ENCODE measurements at places on chromosomes 4 and X.

GRCh38 chr4:17309567-17310268 is 202.2 kb downstream of the QDPR start:
- DNase-seq = no peak

GRCh38 chr4:101846550-101846949 is 56.0 kb downstream of the BANK1 start:
- DNase-seq = no peak

DNA sequence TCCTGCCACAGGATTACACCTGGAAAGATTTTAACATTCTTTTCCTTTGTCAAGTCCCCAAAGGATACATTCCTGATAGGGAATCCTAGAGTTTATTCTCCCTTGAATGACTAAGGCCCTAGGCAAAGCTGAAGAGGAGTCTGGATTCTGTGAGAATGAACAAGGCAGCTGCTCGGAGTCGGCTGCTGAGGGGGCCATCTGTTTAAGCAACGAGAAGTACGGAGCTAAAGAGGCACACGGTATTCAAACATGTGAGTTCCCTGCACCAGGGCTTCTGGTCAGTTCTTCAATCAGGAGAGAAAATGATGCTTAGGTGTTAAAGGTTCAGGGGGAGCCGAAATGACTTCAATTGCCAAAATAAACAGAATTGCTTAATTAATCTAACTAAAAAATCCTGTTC is 97.6 kb downstream of the MGST2 start:
- no peak for DNase-seq

- DNase-seq = no peak
Measured at GRCh38 chr4:6049278-6049677, 31.0 kb upstream of the C4orf50 start.

- DNase-seq = no peak
Measured at GRCh38 chr4:12555011-12555410, 929.1 kb downstream of the RAB28 start.

- no peak for DNase-seq
Measured at GRCh38 chr4:33924239-33924638, 2320.1 kb downstream of the ARAP2 start.

DNA sequence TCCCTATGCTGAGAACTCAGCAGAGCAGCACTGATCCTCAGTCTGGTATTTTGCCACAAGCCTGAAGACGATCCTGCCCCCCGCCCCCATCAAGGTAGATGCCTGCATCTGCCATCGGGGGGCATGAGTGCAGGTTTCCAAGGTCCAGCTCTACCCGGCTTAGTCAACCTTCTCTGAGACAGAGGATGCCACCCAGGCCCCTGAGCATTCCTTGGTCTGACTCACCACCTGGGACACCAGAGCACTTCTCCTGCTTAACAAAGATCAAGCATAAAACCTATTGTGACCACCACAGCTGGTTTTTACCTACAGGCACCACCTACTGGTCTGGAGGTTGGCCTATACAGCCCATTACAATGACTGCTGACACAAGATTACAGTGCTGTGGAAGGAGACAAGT is 1168.1 kb downstream of the PCDH19 start:
- no peak for DNase-seq

GRCh38 chrX:112779139-112779538 is 61.5 kb downstream of the AMOT start:
- DNase-seq = no peak

DNA sequence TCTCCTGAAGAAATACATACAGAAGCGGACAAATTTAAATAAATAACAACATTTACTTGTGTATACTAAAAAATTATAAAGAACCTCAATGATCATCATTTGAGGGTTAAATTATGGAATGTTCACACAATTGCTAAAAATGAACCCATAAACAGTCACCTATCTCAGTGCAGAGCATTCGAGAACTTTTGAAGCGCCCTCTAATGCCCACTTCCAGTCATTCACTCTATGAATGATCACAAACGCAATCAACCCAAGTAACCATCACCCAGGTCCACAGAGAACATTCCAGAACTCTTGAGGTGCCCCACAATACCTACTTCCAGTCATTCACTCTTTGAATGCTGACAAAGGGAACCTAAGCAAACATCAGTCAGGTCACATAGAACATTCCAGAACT is 103.5 kb upstream of the PLAC1 start:
- DNase-seq = no peak

DNA sequence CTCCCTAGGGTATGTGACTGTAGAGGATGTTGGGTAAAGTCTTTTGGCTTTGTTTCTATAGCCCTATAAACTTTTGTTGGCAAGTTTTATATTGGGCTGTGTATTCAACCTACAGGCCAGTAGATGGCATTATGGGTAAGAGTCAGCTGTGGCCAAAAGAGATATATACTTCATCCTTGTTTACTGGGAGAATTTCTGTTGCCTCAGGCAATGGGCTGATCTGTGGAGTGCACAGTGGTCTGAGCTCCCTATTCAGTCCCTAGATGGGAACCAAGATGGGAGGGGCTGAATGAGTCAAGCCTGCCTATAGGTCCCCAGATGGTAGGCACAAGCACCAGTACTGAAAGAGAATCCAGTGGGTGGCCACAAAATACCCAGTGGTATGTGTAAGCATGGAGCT is 580.6 kb downstream of the EPHA5 start:
- DNase-seq = no peak

- no peak for DNase-seq
Measured at GRCh38 chr4:99383399-99383798, 30.9 kb upstream of the ADH1C start.

DNA sequence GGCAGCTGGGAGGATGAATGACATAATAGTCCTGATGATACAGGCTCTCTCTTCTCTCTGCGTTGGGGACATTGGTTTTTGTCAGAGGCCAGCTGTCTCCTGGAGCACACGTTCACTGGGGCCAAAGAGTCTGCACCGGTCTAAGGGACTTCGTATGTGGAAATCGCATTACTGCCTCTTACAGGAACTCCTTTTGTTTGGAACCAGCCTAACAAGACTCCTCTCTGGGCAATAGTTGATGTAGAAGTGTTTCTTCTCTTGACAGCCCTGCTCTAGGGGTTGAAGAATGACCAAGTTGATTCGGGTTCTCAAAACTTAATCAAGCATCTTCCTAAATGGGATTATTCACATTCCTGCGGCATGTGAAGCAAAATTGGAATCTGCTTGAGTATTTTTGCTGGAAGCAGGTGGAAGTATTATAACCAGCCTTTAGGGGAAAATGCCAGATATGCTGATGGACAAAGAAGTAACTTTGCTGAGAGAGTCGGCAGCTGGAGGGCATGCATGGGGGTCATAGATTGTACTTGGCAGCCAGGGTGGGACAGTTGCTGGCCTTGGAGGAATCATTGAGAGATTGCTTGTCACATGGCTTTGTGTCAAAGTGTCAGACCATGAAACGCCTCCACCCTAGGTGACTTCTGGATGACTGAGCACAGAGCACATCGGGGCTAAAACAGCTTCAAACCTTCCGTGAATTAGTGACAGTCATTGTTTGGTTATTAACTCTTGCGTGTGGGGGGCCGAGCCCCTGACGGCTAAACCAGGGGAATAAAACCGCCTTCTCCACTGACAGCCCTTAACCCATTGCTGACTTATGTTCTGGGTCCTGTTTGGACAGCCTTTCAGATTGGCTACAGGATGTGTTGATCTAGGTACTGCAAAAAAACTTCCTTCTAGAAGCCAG is 34.4 kb upstream of the SLC34A2 start:
- no peak for DNase-seq
